ENCODE measurements at places on chromosomes 16 and 17.
A peak's percentile ranks its signal among the peaks of the same experiment; 100 is the strongest.

DNA sequence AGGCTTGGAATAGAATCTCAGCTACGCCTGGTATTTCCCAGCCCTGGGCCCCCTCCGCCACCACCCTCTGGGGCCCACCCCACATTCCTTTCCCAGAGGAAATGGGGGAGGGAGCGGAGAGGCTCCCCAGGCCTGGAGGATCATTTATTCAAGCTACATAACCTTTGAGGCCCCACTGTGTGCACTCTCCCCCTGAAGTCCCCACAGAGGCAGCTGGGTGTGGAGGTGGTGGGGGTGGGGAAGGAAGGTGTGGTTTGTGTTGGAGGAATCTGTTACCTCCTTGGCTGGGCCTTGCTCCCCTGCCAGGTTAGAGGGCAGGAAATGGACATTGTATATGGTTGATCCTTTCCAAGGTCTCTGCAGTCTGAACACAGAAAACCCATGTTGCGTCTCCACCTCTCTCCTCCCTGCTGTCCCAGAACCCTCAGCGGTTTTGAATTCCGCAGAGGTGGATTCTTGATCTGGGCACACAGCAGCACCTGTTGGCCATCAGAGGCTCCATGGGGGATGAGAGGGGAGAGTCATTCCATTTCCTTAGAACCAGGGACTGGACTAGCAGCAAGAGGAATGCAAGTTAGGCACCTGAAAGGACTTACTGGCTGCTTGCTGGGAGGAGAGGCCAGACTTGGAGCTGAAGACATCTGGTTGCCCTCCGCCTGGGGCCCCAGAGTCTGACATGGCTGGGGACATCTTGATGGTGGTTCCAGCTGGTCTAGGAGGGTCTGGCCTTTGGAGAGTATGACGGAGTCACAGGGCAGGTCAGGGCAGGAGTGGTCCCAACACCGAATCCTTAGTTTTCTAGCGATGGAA, 23.0 kb downstream of the ARHGAP23 start:
- DNase-seq = no peak

DNA sequence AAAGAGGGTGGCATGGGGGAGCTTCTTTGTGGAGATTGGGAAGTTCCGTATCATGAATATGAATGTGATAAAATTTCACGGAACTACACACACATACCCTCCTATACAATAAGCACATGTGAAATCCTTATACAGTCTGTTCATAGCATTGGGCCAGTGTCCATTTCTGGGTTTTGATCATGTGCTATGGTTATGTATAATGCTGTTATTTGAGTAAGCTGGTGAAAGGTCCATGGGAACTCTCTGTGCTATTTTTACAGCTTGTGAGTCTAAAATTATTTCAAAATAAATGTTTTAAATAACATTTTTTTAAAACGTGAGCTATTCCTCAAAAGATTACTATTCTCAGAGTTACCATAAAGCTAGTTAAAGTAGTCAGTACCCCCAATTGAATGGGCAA, 205.2 kb upstream of the CACNG5 start:
- no peak for DNase-seq

DNA sequence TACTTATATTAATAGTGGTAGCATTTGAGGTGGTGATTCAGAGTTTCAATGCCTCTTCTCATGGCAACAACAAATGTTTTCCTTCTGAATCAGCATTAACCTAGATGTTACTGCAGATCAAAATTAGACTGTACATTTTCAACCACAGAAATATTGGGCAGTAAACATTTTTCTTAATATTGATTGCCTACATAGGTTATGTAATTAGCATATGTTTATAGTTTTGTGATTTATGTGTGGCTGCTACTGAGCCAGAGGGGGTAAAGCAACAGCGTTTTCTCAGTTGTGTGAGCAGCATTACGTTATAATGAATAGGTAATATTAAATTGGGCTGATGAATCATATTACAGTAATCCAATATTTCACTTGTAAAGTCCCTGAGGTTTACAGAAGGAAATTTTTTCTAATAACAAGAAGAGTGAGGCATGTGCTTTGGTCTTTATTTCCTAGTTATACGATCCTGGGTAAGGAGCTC, 18.8 kb upstream of the BMERB1 start:
- DNase-seq = no peak

DNA sequence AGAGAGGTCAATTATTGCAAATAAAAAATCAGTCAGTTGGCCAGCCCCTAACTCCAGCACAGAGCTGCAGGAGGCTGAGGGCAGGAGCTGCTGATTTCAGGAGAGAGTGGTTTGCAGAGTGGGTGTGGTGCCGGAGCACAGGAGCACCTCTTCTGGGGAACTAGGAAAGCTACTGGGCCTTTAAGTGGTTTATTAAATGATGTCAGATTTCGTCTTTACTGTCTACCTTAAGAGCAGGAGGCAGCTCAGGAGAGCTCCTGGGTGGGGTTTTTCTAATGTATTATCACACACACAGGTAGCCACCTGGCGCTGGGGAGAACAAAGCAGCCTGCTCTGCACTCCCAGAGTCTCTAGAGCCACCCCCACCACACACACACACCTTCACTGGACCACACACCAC, 11.5 kb upstream of the HAS3 start:
- no peak for DNase-seq

DNA sequence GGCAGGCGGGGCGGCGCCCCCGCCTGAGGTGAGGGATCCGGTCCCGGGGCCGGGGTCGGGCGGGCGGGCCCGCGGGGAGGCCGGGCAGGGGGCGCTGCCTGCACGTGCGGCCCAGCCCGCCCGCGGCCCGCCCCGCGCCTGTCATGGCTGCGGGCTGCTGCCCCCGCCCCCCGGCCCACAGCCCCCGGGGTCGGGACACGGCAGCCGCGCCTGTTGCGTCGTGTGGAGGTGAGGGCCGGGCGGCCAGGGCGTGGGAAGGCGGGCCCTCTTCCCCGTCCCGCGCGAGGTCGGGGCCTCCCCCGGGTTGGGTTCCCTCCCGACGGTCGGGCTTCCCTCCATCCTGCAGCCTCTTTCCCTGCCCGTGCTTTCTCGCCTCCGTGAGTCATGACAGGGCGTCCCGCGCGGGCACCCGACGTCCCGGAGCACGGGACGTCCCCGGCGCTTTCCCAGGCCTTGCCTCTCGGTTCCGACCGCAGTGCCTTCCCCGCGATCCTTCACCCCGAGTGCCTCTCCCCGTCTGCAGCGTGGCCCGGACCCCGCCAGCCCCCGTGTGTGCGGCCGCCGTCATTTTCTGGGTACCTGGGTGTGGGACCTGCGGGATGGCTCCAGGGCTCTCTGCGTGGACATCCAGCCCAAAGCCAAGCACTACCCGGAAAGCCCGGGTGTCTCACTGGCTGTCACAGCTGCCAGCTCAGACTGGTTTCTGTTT, 76.7 kb downstream of the CHD9 start:
- peak; percentile 58 for DNase-seq

DNA sequence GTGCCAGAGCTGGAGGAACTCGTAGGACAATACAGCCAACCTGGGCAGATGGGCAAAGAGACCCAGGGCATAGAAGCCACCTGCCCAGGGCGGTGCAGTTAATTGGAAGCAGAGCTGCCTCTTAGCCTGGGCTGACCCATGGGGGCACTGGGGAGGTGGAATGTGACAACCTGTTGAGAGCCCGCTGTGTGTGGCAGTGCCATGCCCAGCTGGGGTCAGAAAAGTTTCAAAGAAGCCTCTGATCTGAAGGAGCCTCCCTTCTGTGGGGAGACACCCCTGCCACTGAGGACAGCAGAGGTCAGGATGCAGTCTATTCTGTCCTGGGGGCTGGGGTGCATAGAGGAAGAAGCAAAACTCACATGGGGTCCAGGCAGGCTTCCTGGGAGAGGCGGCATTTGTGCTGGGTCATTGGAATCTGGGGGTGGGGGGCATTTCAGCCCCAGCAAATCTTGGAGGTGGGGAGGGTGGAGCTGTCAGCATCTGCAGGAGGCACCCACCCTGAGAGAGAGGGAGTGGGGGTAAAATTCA, 176.1 kb upstream of the CIBAR2 start:
- DNase-seq = no peak

- no peak for DNase-seq
Measured at GRCh38 chr16:77359065-77359502, 75.8 kb downstream of the ADAMTS18 start.

GRCh38 chr17:64103391-64104364, 26.3 kb downstream of the ERN1 start:
- no peak for DNase-seq
